Colonic mucosa (tissue), 4 donors: ENCODE measurements at places on chromosomes 2 and 18. TPM values are rescaled to one million over a fixed set of nuclear protein-coding genes. Genes with fewer than 3 reads are reported as not detected.

DNA sequence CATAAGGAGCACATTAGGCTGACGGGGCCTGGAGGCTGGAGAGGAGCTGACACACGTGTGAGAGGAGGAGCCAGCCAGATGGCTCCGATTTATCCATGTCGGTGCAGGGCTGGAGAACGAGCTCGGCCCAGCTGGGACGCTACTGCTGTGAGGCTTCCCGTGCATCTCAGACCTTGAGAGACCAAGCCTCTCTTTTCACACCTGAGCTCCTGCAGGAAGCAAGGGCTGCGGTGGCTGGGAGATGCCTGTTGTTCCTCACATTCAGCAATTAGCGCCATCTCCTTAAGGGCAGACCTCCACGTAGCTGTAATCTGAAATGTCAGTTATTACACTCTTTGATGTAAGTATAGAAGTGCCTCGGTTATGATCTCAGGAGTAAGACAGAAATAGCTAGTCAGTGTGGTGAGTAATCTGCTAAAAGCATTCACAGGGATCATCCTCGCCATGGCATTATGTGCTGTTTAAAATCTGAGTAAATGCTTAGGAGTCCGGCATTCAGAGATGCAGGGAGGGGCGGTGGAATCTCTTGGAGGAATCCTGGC, 107.9 kb downstream of the PRKCE start:
- DNase-seq, result no peak

- no peak for DNase-seq
These were observed 323.0 kb downstream of the TSN start for GRCh38 chr2:122078451-122078850.

- no peak for DNase-seq
These were observed 320.1 kb downstream of the SLC4A3 start for GRCh38 chr2:219947575-219947974.

DNA sequence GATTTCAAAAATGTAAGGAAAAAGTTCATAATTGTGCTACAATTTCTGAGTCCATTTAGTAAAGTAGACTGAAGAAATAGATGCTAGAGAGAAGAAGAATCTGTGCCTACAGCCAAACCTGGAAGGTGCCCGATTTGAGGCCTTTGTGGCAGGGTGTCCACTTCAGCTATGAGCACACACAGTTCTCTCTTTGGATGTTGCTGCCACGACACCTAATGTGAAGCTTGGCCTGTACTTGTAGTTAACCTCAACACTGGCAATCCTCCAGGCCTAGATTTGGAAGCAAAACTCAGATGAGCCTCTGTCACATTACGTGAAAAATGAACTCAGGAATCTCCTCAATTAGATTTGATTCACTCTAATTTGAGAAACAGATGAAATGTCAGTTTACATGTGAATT, 90.1 kb upstream of the LRP1B start:
- no peak for DNase-seq

Gene LCT
- total RNA-seq, result 0.12 TPM
